ENCODE measurements at places on chromosomes 7 and 10. TPM values are rescaled to one million over a fixed set of nuclear protein-coding genes. Genes with fewer than 3 reads are reported as not detected.

CUZD1 gene
- 0.94 TPM for total RNA-seq

PPP1R17 gene
- not detected for total RNA-seq

BHLHA15 gene
- total RNA-seq: 0.73 TPM

DBF4 gene
- total RNA-seq: 12.1 TPM

ZFYVE27 gene
- 33.8 TPM for total RNA-seq

AOAH gene
- total RNA-seq: 12.3 TPM

NFKB2 gene
- 33.0 TPM for total RNA-seq

IKZF1 gene
- 15.2 TPM for total RNA-seq

ADAM12 gene
- 12.3 TPM for total RNA-seq

SUPV3L1 gene
- 33.5 TPM for total RNA-seq

SNCG gene
- 706 TPM for total RNA-seq

PRPS1L1 gene
- not detected for total RNA-seq

GNG11 gene
- total RNA-seq: 9.1 TPM

TEX47 gene
- not detected for total RNA-seq

Measured in ureter (tissue), 1 donor.